ENCODE measurements at places on chromosomes 6 and 20.
A peak's percentile ranks its signal among the peaks of the same experiment; 100 is the strongest.

DNA sequence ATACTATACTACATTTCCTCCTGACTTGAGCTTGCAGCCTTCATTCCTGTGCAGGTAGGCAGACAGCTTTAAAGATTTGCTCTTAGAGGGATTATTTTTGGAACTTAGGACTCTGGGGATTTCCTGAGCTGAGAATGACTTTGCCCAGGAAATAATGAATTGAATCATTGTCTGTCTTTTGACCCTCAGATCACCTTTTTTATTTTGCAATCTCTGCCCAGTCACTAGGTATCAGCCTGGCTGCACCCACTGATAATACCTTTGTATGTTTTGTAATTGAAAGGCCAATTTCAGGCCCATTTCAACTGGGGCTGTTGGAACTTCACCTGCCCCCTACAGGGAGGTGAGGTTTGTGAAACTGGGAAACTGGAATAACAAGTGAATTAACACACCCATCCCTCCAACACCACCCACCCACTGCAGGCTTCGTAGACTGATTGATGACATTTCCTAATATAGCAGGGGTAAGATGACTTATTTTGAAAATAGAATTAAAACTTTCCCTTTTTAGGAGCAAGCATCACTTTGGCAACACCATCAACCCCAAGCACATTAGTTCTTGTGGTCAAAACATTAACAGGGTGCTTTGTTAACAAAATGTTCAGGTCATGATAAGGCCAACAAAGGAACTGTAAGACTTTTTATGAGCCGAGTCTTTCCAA is 157.1 kb upstream of the CENPW start:
- no peak for DNase-seq

GRCh38 chr6:56361812-56362211 is 114.4 kb upstream of the COL21A1 start:
- DNase-seq, result no peak

DNA sequence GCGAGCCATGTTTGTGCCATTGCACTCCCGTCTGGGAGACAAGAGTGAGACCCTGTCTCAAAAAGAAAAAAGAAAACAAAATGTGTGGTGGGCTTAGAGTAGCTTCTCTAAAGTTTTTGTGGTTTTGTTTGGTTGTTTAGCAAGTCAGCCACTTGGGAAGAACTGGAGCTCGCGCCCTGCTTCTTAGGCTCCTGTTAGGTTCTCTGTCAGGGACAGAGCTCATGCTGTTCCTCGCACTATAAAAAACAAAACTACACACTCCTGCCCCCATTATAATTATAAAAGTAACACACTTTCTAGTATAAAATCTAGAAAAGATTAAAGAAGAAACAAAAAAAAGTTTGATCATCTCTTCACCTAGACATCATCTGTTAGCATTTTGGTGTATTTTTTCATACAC is 33.0 kb downstream of the GMPR start:
- no peak for DNase-seq

- DNase-seq, result no peak
These were observed 659.2 kb downstream of the PRKN start for GRCh38 chr6:162068340-162068739.

GRCh38 chr6:118580585-118581419 is 32.7 kb downstream of the PLN start:
- peak; percentile 30 for DNase-seq

Data from right cardiac atrium (tissue), 5 donors.